CD8-positive, alpha-beta memory T cell (primary cell): ENCODE measurements at places on chromosomes 2 and 18.

DNA sequence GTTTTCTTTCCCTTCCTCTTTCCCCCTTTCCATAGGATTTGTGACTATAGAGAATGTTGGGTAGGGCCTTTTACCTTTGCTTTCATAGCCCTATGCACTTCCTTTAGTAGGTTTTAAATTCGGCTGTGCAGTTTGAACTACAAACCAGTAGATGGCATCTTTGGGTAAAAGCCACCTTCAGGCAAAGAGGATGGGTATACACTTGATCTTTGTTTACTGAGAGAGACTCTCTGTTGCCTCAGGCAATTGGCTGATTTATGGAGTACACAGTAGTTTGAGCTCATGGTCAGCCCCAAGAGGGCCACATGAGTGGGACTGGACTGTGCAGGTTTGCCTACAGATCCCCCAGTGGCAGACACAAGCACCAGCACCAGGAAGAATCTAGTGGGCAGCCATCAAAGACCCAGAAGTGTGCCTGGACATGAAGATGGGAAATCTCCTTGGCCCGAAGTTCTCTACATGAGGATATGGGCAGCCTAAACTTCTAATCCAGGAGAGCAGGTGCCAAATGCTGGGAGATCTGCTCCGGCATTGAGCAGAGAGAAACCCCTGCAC, 1304.3 kb upstream of the DDX18 start:
- no peak for DNase-seq

GRCh38 chr18:57249179-57249578, 102.3 kb downstream of the BOD1L2 start:
- no peak for DNase-seq

- no peak for DNase-seq
These were observed 895.2 kb downstream of the TRIB2 start for GRCh38 chr2:13611939-13612338.

DNA sequence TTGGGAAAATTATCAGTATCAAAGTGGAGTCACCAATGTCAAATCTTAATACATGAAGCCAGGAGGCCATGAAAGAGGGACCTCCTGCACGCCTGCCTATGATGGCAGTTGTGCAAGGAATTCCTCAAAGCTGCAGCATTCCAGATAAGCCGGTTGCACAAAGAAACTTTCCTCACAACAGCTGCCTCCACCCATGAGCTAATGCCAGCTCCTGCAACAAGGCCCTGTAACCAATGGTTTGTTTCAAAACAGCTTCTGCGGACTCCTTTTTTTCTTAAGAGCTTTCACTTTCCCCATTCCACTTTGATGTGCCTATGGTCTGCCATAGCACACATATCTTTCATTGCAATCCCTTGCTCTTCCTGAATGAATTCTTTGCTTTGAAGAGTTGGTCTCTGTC, 22.4 kb downstream of the TMEM200C start:
- no peak for DNase-seq
